Activated CD4-positive, alpha-beta T cell treated with anti-CD3 and anti-CD28 coated beads for 48 hours (primary cell): ENCODE measurements at places on chromosomes 3 and 15.

DNA sequence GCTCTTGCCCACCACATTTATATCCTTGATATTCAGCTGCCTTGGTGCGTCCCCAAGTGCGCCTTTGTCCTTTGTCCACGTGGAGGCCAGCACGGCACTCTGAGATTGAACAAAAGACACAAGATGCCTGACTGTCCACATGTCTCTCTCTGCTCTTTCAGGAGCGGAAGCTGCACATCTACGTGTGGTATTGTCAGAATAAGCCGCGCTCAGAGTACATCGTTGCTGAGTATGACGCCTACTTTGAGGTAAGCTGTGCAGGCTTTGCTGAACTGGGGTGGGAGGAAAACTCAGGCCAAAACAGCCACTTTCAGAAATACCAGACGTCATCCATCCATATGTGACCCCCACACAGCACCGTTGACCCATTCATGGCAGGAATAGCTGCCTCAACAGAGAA is 72.0 kb upstream of the UMPS start:
- DNase-seq: no peak

GRCh38 chr3:8839607-8840325 is 70.4 kb upstream of the OXTR start:
- no peak for DNase-seq

DNA sequence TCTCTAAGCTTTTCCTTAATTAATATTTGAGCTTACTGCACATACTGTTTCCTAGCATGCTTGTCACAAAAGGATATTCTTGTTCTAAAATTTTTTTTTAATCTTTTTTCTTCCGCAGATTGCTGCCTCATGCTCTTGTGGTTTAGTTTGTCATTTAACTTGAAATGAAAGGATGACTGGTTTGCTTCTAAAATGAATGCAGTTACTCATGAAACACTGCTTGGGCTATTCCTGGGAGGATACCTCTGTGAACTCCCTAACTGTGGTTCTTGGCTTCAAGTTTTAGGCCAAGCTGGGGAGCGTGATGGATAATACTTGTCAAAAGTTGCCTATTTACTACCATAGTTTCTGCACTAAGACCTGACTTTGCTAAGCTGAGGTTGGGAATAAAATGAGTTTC is 64.0 kb downstream of the USP13 start:
- no peak for DNase-seq

DNA sequence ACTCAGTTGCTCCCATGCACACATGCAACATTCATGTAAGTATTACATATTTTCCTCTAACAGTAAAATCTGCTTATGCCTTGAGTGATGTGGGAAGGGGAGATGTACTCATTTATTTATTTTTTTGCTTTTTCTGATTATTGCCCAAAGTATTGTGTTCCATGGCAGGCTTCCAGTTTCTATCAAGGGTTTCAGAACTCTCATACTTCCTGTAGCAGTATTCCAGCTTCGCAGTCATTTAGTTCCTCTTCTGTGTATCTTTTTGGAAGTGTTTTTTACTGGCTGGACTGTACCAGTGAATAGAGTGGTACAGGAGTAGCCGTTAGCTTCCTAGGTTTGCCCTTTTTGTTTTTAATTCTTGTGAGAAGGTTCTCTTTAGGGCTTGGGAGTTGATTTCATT is 26.9 kb downstream of the RAB11A start:
- no peak for DNase-seq

GRCh38 chr3:195876297-195877064 is 31.9 kb downstream of the TNK2 start:
- no peak for DNase-seq

DNA sequence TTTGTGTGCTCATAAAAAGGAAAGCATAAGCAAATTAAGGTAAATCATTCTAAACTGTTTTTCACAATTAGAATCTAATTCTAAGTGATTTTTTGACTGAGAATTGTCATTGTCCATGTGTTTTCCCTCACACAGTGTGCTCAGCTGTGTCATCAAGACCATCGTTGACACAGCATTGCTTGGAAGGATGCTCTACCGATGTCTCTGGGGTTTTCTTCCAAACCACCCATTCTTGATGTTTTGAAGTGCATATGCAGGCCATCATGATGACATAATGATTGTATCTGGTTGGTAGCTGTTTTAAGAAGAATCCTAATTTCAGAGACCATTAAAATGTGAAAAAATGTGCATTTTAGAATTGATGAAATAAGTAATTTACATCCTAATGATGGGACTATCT is 347.9 kb downstream of the RBMS3 start:
- DNase-seq: no peak

DNA sequence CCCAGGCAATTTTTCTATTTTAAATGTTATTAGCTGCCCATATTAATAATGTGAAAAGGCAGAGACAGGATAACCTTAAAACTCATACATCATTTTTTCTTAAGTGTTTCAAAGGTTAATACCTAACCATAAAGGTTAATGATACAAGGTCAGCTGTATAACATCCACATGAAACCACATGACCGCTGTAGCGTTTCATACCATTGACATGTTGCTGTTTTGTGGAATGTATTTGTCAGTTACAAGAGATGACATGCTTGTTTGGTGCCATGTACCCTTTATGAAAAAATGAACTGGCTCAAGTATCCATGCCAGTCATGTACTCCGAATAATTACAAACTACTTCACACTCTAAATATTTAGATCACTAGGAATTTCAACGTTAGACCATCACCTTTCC is 207.4 kb downstream of the FMN1 start:
- no peak for DNase-seq

- DNase-seq: no peak
These were observed 302.8 kb downstream of the ROBO2 start for GRCh38 chr3:77342688-77343087.

DNA sequence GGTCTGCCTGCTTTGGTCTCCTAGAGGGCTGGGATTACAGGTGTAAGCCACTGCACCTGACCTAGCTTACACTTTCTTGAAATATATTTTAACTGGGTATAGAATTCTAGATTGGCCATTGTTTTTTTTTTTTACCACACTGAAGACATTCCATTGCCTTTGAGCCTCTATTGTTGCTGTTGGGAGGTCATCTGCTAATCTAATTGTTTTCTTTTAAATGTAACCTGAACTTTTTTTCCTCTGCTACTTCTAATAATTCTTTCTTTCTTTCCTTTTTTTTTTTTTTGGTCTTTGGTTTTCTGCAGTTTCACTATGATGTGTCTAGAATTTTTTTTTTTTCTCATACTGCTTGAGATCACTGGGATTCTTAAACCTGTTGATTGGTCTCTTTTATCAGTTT is 28.1 kb downstream of the ERICH6 start:
- no peak for DNase-seq

DNA sequence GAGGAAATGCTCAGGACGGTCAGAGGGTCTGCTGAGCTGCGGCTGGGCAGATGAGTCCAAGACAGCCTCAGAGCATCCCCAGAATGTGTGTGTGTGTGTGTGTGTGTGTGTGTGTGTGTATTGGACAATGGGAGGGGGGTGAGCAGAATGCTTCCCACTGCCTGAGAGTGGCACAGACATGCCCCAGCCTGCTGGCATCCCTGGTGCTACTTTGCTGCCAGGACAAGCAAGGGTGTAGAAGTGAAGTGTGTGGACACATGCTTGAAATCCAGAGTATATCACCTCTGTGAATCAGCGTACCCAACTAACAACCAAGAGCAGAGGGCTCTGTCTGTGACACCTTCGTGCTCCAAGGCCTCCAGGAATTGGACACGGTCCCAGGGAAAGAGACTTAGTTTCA is 76.3 kb downstream of the SLC9A9 start:
- DNase-seq: no peak

DNA sequence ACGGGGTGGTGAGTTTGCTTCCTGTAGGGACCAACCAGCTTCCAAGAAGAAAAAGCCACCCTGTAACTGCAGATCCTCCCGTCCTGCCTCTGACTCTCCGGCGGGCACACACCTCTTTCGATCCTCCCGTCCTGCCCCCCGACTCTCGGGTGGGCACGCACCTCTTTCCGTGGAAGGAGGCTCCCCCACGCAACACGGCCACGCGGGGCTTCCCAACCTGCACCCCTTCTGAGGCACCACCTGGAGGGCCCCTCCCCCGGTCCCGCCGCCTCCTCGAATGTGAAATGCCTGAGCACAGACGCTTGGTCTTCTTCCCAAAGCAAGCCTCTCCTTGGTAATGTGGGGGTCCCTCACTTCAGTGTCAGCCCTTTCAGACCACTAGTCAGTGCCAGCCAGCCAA is 7.3 kb downstream of the ADAMTS17 start:
- no peak for DNase-seq

GRCh38 chr3:108461661-108462111 is 48.7 kb downstream of the MYH15 start:
- DNase-seq: no peak

- DNase-seq: no peak
These were observed 33.1 kb downstream of the ASB7 start for GRCh38 chr15:100635406-100636071.

GRCh38 chr3:141331377-141332318 is 36.7 kb upstream of the ZBTB38 start:
- no peak for DNase-seq

- DNase-seq: no peak
These were observed 78.7 kb downstream of the KLF13 start for GRCh38 chr15:31405200-31405920.

- no peak for DNase-seq
These were observed 131.5 kb downstream of the TRIM42 start for GRCh38 chr3:140809316-140809715.

GRCh38 chr3:49666592-49666991 is 7.6 kb upstream of the APEH start:
- no peak for DNase-seq

DNA sequence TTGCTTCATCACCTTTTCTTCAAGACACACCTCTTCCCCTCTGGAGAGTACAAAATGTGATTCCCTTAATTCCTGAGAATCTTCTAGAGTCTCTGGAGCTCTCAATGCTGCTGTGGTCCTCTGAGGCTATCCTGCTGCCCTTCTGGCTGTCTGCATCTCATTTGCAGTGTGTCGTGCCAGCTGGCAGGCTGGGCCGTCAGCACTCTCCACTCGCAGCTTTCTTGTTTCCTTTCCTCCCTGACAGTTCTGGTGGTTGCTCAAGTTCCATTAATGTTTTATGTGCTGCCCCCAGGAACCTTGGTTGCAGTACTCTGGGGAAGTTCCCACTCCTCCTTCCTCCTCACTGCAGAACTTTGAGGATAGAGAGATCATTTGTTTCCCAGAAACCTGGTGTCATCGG is 210.8 kb upstream of the ROPN1 start:
- no peak for DNase-seq

GRCh38 chr15:52680041-52680391 is 828 bp upstream of the ATOSA start:
- DNase-seq: no peak

GRCh38 chr3:33482111-33482521 is 41.9 kb upstream of the UBP1 start:
- DNase-seq: no peak

GRCh38 chr15:69443032-69443611 is 9.5 kb upstream of the RPLP1 start:
- DNase-seq: no peak

- no peak for DNase-seq
These were observed 605.0 kb upstream of the TBL1XR1 start for GRCh38 chr3:177802151-177802900.

- DNase-seq: no peak
These were observed 3.0 kb downstream of the IL12A start for GRCh38 chr3:159991591-159991990.

DNA sequence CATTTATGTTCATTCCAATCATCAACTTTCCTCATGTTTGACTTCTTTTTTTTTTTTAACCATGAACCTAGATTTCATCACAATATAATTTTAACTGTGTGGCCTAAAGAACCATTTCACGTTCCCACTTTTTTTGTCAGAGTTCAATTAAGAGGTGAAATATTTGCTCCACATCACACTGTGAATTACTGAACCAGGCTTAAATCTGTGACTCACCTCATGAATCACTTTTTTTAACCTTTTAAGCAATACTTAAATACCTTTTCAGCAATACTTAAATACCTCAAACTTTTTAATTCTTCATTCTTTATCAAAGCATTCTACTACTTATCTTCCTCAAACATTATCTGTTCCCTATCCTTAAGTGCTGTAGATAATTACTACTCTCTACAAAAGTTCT is 137.6 kb downstream of the SI start:
- no peak for DNase-seq

- no peak for DNase-seq
These were observed 153.7 kb upstream of the KCNMB2 start for GRCh38 chr3:178382449-178383061.

DNA sequence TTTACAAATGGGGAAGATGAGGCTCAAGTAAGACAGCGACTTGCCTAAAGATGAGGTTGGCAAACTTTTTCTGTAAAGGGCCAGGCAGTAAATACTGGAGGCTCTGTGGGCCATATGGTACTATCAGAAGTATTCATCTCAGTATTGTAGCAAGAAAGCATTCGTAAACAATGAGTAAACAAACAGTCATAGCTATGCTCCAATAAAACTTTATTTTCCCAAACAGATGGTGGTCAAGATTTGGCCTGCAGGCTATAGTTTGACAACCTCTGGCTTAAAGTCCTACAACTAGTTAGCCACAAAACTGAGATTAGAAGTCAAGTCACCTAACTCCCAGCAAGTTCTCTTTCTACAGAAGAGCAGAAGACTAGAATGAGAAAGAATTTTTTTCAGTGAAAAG is 177.0 kb upstream of the NECTIN3 start:
- DNase-seq: no peak

GRCh38 chr3:47405820-47406761 is 25.3 kb downstream of the PTPN23 start:
- no peak for DNase-seq

GRCh38 chr15:44038755-44039191 is 156.3 kb downstream of the FRMD5 start:
- DNase-seq: no peak

GRCh38 chr3:153051427-153052095 is 110.5 kb upstream of the RAP2B start:
- no peak for DNase-seq

DNA sequence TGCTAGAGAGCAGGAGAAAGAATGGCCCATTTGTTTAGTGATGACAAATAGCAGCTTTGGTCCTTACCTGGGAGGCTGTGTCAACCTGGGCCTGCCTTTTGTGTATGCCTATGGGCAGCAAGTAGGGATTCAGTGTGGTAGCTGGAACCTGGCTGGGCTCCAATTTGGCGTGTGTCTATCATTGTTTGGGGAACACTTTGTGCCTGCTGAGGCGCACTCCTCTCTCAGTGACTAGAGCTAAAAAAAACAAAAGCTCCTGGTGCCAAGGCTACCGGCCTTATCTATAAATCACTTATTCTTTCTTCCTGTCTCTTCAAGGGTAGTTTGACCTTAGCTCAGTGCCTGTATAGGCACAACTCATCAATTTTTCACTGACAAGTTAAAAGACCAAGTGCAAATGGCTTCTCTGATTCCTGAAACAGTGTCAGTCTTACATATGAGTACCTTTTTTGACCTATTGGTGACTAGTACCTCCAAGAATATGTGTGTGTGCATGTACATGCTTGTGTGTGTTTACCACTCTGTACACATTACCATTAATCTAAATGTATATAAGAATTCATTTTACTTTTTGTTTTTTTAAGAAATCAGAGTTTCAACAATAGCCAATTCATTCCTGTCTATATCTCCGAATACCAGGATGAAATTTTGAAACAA is 54.6 kb downstream of the GMNC start:
- DNase-seq: no peak

- DNase-seq: no peak
These were observed 1035.9 kb downstream of the PLOD2 start for GRCh38 chr3:145124900-145125678.
